SJSA1 (cell line): ENCODE measurements at places on chromosomes 6 and 20. TPM values are rescaled to one million over a fixed set of nuclear protein-coding genes. Genes with fewer than 3 reads are reported as not detected.

Gene UNC5CL
- 0.47 TPM in 1 of 2 replicates, not detected in the other for total RNA-seq

Gene SMPDL3A
- total RNA-seq, result 0.60 and 2.1 TPM in 2 replicates

- no peak for DNase-seq
Measured at GRCh38 chr6:87297119-87297518, 25.3 kb upstream of the SMIM8 start.

GRCh38 chr6:25042984-25043725, 107.4 kb upstream of the RIPOR2 start:
- DNase-seq, result no peak

GRCh38 chr6:108549741-108550140, 11.0 kb upstream of the FOXO3 start:
- no peak for DNase-seq
